ENCODE measurements at places on chromosomes 3 and 15. TPM values are rescaled to one million over a fixed set of nuclear protein-coding genes. Genes with fewer than 3 reads are reported as not detected.

The VILL gene
- total RNA-seq = 86.8 TPM

GRCh38 chr3:192564611-192565010 is 162.7 kb downstream of the FGF12 start:
- DNase-seq = no peak

DNA sequence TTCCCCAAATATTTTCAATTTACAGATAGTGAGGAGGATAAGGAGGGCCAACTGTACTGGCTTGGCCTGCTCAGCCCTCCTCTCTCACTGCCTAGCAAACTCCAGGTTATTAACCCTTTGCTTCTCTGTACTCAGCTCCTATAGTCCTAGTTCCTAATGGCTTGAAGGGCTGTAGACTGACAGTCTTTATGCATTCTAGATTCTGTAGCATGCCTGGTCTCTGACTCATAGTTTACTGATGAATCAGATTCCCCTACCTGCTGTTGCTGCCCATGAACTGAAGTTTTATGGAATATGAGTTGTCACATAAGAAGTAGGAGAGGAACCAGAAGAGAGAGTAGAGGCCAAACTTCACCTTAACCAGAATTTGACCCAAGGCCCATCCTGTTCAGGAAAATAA is 27.1 kb upstream of the MAP3K13 start:
- peak; percentile 64 for DNase-seq

- DNase-seq = peak; percentile 38
Measured at GRCh38 chr3:127431066-127431465, 143.2 kb upstream of the PRR20G start.

DNA sequence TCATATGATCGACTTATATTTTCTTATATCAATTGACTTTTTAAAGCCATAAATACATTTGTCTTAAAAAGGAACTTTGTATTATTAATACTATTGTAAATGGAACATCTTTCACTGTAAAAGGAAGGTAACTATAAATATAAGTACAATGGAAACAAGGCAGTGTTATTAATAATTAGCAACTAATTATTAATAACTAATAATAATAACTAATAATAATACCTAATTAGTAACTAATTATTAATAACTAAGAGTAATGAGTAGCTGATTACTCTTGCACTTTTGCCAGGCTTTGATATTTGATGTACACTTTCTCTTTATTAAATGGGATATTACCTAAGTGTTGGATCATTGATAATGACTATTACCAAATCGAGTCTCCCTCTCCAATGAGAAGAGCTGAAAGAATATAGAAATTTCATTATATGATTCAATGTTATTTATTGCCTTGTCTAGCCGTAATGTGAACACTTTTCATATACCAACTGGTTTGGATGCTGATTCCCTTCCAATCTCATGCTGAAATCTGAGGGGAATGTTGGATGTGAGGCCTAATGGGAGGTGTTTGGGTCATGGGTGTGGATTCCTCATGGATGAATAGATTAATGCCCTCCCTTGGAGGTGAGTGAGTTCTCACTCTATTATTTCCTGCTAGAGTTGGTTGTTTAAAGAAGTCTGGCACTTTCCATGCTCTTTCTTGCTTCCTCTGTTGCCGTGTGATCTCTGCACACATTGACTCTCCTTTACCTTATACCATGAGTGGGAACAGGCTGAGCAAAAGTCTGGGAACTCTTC is 202.1 kb upstream of the ZBTB20 start:
- DNase-seq = no peak

- no peak for DNase-seq
Measured at GRCh38 chr3:48899273-48899672, 591 bp upstream of the SLC25A20 start.
